ENCODE measurements at places on chromosomes 3 and 15.

DNA sequence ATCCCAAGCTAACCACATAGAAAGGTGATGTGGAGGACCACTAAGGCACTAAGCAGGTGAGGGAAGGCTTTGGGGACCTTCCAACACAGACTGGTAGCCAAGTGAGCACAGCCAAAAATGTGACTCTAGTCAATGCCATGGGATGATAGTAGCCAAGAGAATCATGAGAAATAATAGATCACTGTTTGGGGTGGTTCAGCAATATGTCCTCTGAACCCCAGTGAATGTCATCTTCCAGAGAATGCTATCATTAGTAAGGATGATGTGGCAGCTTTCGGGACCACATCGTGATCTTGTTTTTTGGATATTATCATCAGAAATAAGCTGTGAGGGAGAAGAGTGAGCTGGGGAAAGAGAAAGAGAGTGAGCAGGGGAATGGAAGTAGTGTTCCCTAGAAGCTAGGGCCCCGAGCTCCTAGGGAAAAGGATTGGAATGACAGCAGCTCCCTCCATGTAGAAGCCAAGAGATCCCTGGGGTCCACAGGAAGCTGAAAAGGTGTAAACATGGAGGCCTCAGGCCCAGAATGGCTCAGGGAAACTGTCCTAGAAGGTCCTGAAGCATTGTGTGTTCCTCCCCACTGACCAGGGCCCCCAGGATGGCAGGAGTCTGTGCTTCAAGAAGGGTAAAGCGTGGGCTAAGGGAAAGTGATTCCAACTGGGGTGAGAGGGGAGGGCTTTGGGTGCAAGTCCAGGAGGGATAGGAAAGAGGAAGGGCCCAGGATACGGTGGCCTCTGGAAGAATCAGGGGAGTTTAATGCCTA lies 56.6 kb upstream of the KLF13 start:
- no peak overlapping the region for H3K27ac ChIP-seq
- peaks cover 6% of the 10 kb centered on the region for H3K4me1 ChIP-seq
- H3K27me3 ChIP-seq = no peaks in the 10 kb centered on the region
- no peak overlapping the region for H3K4me3 ChIP-seq

GRCh38 chr3:172138792-172139507 lies 99.6 kb downstream of the FNDC3B start:
- no peak overlapping the region for H3K27ac ChIP-seq
- H3K27me3 ChIP-seq = no peaks in the 10 kb centered on the region
- H3K4me1 ChIP-seq = peaks cover 20% of the 10 kb centered on the region

GRCh38 chr15:95693917-95694316 lies 636.6 kb upstream of the NR2F2 start:
- H3K27me3 ChIP-seq = peaks cover 4% of the 10 kb centered on the region
- no peak overlapping the region for H3K27ac ChIP-seq
- no peak overlapping the region for H3K4me3 ChIP-seq

- no peak overlapping the region for H3K27ac ChIP-seq
- DNase-seq = no peak
- H3K27me3 ChIP-seq = peaks cover 3% of the 10 kb centered on the region
- no peaks in the 10 kb centered on the region for H3K36me3 ChIP-seq
- H3K4me3 ChIP-seq = no peak overlapping the region
- no peaks in the 10 kb centered on the region for H3K4me1 ChIP-seq
These were observed 27.7 kb upstream of the PLXNA1 start for GRCh38 chr3:126955004-126955790.

DNA sequence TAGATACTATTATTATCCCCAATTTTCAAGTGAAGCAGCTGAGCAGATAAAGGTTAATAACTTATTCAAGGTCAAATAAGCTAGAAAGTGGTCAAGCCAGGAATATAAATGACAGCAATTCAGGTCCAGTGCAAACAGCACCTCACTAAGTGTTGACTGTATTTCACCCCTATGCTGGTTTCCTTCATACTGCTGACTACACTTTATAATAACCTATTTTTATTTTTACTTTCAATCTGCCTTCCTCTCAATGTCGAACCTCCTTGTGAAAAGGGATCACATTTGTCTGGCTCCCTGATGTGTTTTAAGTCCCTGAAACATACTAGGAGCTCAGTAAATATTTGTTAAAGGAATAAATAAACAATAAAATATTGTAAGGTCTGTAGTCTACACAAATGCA lies 146.1 kb downstream of the NAALADL2 start:
- H3K4me3 ChIP-seq = no peak overlapping the region
- no peaks in the 10 kb centered on the region for H3K36me3 ChIP-seq
- H3K4me1 ChIP-seq = no peaks in the 10 kb centered on the region
- H3K27me3 ChIP-seq = no peaks in the 10 kb centered on the region
- DNase-seq = no peak

DNA sequence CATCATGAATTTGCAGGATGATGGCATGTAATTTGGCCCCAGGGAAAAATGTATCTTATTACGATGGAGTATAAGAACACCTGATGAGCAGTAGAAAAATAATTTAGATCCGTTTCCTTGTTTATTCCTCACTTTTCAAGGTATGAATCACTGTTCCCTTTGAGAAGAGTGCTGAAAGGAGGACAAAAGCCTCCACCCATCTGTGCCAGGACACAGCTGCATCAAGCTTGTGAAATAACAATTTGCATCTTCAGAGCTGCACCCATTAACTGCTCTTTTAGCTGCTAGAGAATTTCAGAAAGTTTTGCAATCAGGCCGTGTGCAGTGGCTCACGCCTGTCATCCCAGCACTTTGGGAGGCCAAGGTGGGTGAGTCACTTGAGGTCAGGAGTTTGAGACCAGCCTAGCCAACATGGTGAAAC lies 9.6 kb downstream of the CLDND1 start:
- no peaks in the 10 kb centered on the region for H3K27me3 ChIP-seq
- H3K36me3 ChIP-seq = peaks cover 8% of the 10 kb centered on the region
- H3K4me1 ChIP-seq = no peaks in the 10 kb centered on the region
- DNase-seq = peak; percentile 9
- no peak overlapping the region for H3K27ac ChIP-seq
- H3K4me3 ChIP-seq = no peak overlapping the region

DNA sequence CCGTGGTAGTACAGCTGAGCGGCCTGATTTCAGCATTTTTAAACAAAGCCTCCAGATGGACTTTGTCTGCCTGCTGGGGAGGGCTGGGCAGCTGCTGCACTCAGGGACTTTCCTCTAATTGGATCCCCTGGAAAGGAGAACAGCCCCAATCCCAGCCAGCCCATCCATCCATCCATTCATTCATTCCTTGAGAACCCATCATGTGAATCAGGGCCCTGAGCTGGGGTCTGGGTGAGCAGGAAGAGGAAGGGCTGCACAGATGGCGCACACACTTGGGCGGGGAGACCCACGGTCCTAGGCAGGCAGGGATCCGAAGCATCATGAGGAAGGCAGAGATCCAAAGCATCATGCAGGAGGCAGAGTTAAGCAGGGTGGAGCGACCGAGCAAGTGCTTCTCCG lies 45.7 kb downstream of the TPRA1 start:
- peaks cover 11% of the 10 kb centered on the region for H3K4me1 ChIP-seq
- peaks cover 6% of the 10 kb centered on the region for H3K27me3 ChIP-seq
- H3K4me3 ChIP-seq = no peak overlapping the region

DNA sequence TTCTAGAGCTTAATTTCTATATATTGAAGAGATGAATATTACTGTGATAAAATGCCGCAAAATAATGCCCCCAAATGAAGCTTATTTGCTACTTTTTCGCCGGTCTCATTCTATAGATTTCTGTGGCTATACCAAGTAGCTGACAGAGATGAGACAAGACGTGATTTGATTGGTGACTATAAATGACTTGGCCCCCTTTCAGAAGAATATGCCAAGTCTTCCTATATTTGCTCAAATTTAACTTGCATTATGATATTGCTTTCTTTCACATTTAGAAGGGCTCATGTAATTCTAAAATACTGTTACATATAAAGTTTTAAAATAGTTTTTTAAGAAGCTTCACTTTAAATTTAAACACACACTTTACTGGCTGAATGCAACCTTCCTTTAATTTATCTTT lies 180.1 kb downstream of the SUCLG2 start:
- no peaks in the 10 kb centered on the region for H3K36me3 ChIP-seq
- DNase-seq = no peak
- no peak overlapping the region for H3K27ac ChIP-seq

- DNase-seq = no peak
- no peaks in the 10 kb centered on the region for H3K36me3 ChIP-seq
- H3K27me3 ChIP-seq = no peaks in the 10 kb centered on the region
- no peak overlapping the region for H3K27ac ChIP-seq
- H3K4me1 ChIP-seq = no peaks in the 10 kb centered on the region
These were observed 94.0 kb upstream of the IQSEC1 start for GRCh38 chr3:13167064-13167743.

- H3K4me1 ChIP-seq = no peaks in the 10 kb centered on the region
- no peaks in the 10 kb centered on the region for H3K27me3 ChIP-seq
- no peaks in the 10 kb centered on the region for H3K36me3 ChIP-seq
- no peak overlapping the region for H3K27ac ChIP-seq
- H3K4me3 ChIP-seq = no peak overlapping the region
These were observed 14.5 kb upstream of the RBSN start for GRCh38 chr3:15113471-15113870.

Data from common myeloid progenitor, CD34-positive (primary cell).